ENCODE measurements at places on chromosomes 11 and 22.

- DNase-seq: no peak
Observed at GRCh38 chr11:64813826-64814225, 3.5 kb upstream of the MEN1 start.

DNA sequence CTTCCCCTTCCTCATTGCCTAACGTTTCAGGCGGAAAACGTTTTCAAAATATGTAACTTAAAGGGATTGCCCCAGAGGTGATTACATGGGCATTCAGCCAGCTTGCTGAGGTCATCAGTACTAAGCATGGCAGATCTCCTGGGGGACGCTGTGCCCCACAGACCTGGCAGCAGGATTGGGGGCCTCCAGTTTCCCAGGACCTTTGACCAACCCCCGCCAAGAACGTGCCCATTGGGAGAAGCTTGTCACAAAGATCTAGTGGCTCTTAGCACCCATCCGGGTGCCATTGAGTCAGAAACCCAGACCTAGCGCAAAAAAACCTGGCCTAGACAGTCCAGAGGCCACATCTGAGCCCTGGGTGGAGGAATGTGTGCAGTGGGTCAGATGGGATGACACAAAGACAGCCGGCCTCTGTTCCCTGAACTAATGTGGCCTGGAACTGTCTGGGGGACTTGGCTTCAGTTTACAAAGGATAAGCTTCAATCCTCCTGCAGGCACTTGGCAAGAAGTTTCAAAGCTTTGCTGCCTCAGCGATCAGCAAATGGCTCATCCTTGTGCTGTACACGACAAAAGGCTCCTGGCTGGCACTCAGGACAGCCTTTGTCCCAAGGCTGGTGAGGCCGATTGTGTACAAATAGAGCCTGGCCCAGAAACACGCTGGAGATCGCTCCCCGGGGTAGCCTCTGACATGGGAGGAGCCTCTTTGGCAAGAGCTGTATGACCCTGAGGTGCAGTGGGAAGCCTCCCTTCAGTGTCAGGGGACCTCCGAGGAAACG lies 9.5 kb downstream of the C1QTNF6 start:
- DNase-seq: no peak

DNA sequence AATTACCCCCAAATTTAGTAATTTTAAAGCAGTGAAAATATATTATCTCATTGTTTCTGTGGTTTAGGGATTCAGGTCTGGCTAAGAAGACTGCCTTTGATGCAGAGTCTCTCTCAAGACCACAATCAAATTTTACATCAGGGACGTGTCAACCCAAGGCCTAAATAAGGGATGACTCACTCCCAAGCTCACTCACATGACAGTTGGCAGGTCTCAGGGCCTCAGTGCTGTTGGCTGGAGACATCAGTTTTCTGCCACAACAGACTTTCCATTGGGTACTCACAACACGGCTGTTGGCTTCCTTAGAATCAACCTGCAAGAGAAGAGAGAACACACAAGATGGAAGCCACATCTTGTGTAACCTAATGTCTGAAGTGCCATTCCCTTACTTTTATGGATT lies 377.3 kb downstream of the FAM181B start:
- DNase-seq: no peak

- no peak for DNase-seq
Observed at GRCh38 chr22:47813661-47814060, 1051.2 kb downstream of the TBC1D22A start.

DNA sequence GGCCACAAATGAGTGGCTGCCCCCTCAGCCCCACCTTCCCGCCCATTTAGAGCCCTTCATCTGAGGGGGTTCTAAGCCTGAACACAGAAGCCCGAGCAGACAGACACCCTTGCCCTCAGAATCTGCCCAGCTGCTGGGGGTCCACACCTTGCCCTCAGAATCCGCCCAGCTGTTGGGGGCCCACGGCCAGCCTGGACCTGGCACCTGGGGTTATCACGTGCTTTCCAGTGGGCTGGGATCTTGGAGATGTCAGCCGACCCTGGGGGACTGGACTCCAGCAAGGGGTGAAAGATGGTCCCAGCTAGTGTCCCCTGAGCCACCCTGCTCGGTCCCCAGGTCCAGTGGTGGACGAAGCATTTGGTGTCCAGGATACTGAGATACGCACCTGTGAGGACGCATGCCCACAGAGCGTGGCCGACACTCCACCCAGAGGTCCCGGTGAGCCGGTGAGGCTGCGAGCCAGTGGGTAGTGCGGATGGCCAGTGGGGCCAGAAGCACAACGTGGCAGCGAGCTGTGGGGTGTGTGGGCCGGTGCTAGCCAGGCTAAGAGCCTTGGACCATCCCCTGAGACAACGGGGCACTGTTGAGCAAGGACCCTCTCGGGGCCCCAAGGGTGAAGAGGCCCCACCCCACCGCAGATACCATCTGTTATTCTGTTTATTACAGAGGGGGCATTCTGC lies 3.1 kb upstream of the CTSD start:
- no peak for DNase-seq

DNA sequence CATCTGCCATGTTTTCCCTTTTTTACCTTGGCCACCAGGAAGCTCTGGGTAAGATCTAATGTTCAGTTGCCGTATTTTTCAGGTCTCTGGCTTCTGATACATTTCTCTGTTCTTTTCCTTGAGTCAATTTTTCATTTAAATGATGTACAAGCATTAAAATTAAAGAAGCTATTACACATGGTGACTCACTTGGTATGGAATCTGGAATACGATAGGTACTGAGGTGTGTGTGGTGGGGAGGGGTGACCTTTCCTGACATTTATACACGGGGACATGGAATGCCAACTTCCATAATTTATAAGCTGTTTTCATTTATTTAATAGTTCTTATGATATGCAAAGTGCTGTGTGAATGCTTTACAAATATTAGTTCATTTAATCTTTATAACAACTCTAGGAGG lies 47.8 kb upstream of the ALX4 start:
- no peak for DNase-seq

DNA sequence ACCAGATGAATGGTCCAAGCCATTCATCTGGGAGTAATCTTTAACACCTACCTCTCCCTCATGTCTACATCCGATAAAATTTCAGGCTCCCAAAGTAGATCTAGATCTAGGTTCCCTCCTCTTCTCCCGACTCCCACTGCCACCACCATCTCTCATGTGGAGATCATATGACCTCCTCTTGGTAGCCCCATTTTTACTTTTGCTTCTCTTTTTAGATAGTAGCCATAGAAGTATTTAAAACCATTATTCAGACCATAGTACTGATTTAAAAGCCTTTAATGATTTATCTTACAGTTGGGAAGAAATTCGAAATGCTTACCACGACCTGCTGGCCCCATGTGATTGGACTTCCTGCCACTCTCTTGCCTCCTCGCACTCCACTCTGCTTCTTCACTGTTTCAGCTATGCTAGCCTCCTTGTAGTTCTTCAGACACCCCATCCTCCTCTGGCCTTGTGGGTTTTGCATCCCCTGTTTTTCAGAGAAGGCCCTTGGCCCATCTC lies 98.5 kb downstream of the RASSF10 start:
- DNase-seq: no peak

GRCh38 chr22:28488825-28489224 lies 190.8 kb downstream of the TTC28 start:
- DNase-seq: no peak

- DNase-seq: no peak
Observed at GRCh38 chr22:38793317-38793716, 626 bp downstream of the DNAL4 start.

DNA sequence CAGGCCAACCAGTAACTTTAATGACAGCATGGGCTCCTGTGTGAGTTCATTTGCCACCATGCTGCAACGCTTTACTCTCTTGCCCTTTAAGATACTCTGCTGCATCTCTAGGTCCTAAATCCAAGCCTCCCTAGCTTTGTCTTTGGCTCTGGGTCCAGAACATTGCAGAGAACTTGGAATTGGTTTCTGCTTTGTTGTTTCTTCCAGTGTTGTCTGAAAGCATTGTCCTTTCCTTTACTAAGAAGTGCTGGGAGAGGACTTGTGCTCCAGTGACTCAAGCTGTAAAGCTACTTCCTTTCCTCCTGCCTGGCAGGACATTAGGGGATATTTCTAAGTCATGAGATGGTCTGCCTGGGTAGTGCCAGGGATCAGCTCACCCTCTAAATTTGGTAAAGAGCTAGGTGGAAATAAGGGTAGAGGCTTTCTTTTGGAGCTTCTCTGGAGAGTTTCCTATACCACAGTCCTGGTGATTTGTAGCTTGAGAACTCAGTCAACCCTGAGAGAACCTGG lies 202.5 kb upstream of the CADM1 start:
- no peak for DNase-seq
